ENCODE measurements at places on chromosomes 13 and 19.

GRCh38 chr19:31470229-31470939 lies 121.1 kb upstream of the TSHZ3 start:
- ATAC-seq = no peak

DNA sequence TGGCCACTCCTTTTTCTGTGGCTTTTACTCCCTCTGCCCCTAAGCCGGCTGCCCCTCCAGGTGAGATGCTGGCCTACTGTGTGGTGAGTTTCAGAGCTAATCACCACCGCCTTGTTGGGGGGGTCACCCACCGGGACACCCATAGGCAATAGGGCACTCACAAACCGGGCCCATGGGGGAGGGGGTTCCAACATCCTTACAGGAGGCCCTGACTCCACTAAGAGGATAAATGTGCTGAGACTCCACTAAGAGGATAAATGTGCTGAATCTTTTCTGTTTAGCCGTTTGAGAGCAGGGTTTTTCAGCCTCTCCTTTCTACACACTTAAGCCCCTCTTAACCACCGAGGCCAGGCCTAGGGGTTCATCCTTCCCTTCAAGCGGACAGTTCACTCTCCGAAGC lies 73.7 kb downstream of the SLC15A1 start:
- no peak for ATAC-seq

DNA sequence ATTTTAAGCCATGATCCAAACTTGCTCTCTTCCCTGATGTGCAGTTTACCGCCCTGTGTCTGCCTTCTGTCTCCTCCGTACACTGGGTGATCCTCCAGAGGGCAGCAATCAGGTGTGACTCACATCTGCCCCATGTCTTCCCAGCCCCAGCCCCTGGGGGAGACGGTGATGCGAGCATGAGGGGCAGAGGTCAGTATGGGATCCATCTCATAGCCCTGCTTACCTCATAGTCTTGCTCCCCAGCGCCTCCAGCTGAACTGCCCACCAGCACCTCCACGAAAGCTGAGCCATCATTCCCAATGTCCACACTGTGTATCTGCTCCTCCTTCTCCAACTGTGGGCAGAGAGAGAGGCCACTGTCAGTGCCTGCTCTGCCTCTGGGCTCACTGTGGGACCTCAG lies 14.6 kb downstream of the XRCC1 start:
- no peak for ATAC-seq

DNA sequence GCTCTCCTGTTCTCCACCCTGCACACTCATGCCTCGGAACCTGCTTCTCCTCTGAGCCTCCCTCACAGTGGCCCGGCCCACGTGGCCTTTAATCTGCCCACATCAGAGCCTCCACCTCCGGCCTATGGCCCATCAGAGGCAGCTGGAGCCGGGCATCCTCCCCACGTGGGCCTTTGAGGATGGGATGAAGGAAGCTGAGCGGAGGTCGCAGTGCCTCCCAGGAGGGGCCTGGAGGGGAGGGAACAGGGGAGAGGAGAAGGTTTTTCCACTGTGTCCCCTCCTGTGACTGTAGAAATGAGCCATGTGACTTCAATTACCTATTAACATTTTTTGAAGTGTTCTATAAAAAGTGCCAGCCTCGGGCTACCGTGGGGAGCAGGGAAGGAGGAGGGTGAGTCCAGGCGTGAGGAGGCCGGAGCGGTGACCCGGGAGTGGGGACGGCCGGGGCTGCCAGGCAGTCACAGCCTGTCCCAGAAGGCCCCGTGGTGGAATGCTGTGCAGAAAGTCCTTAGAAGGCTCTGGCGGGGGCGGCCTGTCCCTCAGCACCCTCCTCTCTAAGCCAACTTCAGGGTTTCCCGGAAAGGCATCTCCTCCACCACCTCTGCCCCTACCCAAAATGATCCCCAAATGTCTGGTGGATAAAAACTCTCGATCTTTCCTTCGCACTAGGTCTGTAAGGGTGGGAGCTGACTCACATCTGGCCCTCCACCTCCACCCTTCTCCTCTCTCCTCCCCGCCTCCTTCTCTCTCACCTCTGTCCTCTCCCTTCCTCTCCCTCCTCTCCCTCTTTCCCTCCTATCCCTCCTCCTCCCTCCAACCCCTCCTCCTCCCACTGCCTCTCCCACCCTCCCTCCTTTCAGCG lies 24.8 kb upstream of the SLC1A5 start:
- ATAC-seq = peak; percentile 27

DNA sequence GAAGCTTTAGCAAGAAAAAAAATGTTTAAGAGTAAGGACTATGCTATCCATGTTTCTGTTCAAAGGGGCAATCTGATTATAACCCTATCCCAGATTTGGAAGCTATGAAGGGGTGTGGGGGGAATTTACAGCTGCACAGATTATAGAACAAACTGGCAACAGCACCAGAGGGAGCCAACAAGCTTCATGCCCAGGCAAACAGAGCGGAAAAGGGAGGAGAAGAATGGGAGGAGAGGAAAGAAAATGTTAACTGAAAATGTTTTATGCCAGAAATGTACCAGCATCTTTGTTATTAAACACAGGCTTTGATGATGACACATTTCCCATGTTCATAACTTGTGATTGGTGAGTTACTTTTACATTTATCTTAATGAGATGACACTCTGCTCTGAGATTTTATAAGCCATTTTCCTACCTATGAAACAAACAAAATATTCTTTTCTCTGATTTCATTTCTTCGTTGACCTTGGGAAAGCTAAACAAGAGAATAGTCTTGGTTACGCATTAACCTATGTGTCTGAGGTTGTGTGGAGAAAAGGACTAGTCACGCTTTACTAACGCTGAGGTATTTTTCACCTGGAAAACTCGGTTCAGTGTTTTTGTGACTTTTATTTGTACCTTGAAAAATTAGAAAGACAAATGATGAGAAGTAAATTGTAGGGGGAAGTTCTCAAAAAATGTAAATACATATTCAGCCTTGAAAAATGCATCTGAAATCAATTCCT lies 235.8 kb upstream of the MIR17HG start:
- ATAC-seq = no peak

- no peak for ATAC-seq
Observed at GRCh38 chr19:58296104-58296503, 9.1 kb upstream of the ERVK3-1 start.

DNA sequence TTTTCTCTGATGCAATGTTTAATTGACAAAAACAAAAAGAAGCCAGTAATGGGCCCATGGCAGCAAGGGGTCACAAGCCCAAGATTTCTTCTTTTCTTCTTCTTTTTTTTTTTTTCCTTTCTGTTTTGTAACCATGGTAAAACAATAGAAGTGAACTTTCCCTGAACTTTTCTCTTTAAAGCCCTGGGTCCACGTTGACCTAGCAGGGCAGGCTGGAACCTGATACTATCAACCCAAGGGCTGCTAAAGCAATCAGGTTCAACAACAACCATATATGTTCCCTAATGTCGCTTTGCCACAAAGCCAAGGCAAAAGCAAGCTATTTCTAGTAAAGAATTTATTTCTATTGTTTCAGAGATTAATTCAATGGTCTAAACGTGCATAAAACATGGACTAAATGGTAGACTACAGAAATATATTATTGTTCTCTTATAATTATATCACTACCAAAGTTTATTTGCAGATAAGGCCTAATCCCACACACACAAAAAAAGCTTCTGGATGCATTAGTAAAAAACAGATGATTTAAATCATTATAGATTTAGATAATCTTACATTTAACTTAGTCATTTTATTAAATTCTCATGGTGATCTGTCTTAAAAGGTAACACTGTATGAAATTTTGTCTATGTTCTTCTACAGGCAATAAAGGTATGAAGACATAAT lies 153.9 kb downstream of the DACH1 start:
- ATAC-seq = no peak

DNA sequence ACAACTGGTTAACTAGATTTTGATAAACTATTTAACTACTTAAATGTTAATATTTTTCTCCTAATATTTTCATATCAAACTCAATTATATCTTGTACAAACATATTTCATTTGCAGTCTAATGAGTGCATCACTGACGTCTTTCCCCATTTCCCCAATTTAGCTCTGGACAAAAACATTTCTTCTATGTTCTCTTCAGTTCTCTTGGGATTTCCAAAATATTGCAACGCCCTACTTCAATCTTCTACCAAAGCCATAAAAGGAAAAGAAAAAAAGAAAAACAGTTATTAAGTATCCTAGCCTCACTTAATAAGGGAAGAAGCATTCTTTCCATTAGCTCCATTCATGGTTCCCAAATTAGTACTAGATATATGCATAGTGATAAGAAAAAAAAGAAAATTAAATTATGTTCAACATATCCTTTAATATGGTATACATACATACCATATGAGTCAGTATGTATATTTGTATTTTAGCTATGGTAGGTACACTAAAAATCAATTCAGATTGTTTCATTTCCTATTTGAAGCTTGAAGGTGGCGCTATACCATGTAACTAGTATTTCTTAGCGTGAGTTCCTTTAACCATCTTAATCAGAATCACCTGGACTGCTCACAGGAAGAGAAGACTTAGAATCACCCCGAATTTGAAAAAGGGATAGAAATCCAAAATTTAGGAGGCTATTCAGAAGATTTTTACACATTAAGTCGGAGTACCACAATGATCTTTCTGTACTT lies 9.9 kb downstream of the FBXL3 start:
- no peak for ATAC-seq

GRCh38 chr19:14437578-14438140 lies 4.6 kb downstream of the PKN1 start:
- ATAC-seq = no peak

- ATAC-seq = peak; percentile 95
Observed at GRCh38 chr19:2552859-2553258, 76.9 kb downstream of the GADD45B start.

DNA sequence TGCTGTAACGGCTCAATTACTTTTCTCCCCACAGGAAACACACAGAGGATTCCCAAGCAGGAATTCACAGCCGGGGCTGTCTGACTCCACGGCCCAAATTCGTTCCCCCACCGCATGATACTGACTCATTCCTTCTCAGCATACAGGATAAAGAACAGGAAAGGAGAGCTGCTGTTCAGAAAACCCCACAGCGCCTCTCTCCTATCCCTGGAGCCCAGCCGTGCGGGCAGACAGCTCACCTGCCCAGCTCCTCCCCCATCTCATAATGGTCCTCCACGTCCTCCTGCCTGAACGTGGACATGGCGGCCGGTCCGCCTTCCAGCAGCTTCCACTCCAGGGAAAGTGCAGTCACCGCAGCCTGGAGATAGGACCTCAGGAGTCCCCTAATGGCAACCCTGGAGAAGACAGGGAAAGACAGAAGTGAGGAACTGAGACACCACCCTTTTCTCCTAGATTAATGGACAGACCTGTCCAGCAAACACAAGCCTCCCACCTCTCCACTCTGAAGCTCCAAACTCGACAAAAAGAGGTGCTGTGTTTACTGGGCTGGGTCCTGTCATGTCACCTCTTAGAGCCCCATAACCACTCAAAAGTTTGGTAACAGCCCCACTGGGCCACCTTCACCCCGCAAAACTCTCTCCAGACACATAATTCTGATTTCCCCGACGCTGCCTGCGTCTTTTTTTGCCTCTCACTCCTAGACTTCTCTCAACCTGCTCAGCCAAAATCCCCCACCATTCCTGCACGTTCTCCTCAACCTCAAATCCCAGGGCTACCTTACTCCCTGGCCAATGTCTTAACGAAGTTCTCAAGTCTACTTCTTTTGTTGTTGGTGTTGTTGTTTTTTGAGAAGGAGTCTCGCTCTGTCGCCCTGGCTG lies 1.2 kb downstream of the DAPK3 start:
- ATAC-seq = no peak

DNA sequence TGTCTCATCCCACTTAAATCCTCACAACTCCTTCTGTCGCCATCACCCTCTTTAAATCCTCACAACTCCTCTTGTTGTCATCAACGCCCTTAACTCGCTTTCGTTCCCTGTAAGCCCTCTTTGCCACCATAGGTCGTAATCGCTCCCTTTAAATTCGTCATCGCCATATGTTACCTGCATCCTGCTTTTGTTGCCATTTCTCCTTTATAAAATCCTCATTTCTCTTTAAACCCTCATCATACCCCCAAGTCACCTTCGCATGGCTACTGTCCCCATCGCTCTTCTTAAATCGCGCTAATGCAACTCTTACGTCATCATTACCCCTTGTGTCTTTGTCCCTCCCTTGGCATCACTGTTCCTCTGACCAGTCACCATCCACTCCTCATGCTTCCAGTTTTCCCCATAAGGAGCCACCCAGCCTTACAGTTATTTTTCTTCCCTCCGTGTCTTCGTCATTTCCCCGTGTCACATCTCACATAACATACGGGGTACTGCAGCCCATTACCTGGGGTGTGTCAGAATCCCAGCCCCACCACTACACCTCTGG lies 539 bp downstream of the PLD3 start:
- no peak for ATAC-seq

GRCh38 chr19:38433268-38433733 lies at the start of gene RYR1:
Gene RYR1 (plus strand): TSS chr19:38433691. CDS start chr19:38433830, 139 bp downstream.
- peak; percentile 68 for ATAC-seq

- ATAC-seq = no peak
Observed at GRCh38 chr13:49063497-49063896, 87.8 kb downstream of the FNDC3A start.

DNA sequence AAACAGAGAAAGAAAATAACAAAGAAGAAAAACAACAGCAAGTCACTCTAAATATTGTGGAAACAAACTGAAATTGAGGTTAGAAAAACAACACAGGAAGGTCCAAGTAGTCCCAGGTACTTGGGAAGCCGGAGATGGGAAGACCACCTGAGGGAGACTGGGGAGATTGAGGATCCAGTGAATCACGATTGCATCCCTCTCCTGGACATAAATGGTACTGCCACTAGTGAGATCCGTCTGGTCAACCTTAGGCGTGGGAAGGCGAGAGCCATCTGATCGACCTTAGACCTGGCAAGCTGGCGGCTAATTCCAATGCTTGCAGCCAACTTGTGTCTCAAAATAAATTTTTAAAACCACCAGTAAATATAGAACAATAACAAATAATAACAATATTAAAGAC lies 81.9 kb downstream of the ZNF726 start:
- ATAC-seq = no peak

DNA sequence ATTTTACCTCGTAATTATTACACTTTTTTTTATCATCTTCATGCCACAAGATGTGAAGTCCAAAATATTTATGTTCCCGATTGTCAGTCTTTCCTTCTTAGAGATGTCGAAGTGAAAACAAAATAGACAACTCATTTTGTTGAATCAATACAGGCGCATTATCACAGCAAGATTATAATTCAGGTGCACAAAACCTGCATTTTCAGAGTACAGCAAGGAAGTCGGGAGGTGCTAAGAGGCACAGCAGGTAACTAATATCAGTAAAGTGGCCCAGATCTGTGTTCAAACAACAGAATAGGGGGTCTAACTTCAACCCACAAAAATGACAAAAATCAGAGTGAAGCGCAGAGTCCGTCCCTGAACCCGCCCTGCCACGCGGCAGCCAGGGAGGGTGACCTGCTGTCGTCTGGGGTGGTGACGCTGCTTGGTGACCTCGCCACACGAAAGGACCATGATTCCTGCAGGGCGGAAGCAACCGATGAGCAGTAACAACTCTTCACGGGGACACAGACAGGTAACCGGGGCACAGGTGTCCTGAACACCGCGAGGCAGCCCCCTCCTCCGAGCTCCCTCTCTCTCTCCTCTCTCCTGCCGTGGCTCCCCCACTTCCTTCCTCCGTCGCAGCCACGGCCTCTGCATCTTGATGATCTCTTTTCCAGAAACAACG lies 50.9 kb upstream of the SPACA7 start:
- ATAC-seq = no peak

GRCh38 chr19:947707-948539 lies 22.1 kb downstream of the ARID3A start:
- ATAC-seq = peak; percentile 91

- no peak for ATAC-seq
Observed at GRCh38 chr13:30895773-30896172, 10.3 kb upstream of the MEDAG start.
